Fibroblast of lung (primary cell): ENCODE measurements at places on chromosomes 3 and 15. TPM values are rescaled to one million over a fixed set of nuclear protein-coding genes. Genes with fewer than 3 reads are reported as not detected.

The SERINC4 gene
- under 0.01 and 0.17 TPM in 2 replicates for total RNA-seq

The ADAMTS9 gene
- 1.8 and 2.1 TPM in 2 replicates for total RNA-seq

The GPR62 gene
- total RNA-seq, result under 0.01 TPM in 2 replicates

The TUSC7 gene
- total RNA-seq, result not detected in 2 replicates

The SH2D7 gene
- total RNA-seq, result not detected in 2 replicates

The CKMT1B gene
- total RNA-seq, result not detected in 2 replicates

The RHOV gene
- under 0.01 TPM in 1 of 2 replicates, not detected in the other for total RNA-seq

The PLCH1 gene
- under 0.01 TPM in 2 replicates for total RNA-seq

The CLDN18 gene
- not detected in 2 replicates for total RNA-seq

The SETD2 gene
- total RNA-seq, result 30.8 and 35.3 TPM in 2 replicates

The GOLGA8K gene
- under 0.01 and 0.17 TPM in 2 replicates for total RNA-seq

The GNB5 gene
- total RNA-seq, result 40.3 and 52.2 TPM in 2 replicates
